ENCODE measurements at places on chromosomes 7 and 10.

GRCh38 chr7:15914611-15915010, 228.1 kb upstream of the MEOX2 start:
- no peak for DNase-seq

- no peak for DNase-seq
Measured at GRCh38 chr7:131233193-131233592, 94.5 kb upstream of the MKLN1 start.

GRCh38 chr10:62278441-62278910, 9.8 kb upstream of the RTKN2 start:
- peak; percentile 3 for DNase-seq

DNA sequence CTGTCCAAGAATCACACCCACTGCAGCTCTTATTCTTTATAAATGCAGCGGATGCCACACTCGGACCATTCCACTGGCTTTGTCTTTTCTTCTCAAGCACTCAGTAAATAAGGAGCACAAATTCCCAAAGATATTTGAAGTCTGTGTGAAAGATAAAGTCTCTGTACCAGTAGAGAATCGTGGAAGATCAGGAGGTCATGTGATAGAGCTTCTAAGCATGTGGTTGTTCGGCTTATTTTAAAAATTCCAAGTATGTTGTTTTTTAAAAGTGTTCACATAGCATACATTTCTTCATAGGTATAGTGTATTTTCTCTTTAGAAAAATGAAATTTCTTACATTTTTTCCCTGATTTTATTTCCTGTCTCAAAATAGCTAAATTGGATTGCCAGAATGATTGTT, 75.8 kb downstream of the NOC3L start:
- no peak for DNase-seq

DNA sequence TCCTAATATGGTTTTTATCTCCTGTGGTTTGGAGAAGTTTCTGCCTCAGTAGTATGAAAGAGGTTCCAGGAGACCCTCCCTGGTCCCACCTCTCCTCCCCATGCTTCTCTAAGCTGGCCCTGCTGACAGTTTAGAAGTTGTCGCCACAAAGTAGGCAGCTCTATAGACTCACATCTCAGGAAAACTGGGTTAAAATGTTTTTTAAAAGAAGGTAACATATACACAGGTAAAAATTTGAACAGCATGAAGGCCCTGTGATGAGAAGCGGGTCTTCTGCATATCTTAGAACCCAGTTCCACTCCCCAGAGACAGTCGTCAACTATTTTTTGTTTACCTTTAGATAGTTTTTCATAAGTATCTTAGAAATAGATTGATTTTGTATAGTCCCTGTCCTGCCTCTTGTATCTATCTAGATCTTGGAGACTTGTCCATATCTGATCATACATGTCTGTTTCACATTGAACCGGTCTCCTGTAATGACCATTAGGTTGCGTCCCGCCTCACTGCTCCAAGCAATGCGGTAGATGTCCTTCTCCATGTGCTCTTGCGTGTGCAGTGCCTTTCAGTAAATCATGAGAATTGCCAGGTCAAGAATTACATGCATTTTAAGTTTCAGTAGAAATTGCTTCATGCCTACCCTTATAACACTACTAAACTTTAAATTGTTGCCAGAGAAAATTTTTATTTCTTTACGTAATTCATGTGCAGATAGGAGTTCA, 2.2 kb downstream of the DUSP5 start:
- no peak for DNase-seq

- peak; percentile 31 for DNase-seq
Measured at GRCh38 chr10:11793762-11794479, 29.2 kb upstream of the PROSER2 start.

DNA sequence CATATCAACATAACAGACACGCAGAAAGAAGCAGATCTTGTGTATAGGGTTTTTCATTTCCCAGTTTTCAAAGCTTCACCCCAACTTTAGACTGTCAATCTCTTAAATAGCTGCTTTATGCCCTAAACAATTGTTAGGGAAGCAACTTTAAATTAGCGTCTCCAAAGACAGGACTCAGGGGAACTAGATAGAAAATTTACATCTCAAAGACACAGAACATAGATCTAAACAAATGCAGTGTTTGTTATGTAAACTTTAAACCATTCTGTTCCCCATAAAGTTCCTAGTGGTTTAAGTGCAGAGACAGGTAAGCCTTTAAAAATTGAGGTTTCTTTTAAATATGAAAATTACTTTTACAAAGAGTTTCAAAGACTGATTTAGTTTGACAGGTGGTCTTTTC, 379.2 kb upstream of the GHITM start:
- DNase-seq: no peak

GRCh38 chr7:57354195-57354594, 95.8 kb upstream of the ZNF716 start:
- no peak for DNase-seq

DNA sequence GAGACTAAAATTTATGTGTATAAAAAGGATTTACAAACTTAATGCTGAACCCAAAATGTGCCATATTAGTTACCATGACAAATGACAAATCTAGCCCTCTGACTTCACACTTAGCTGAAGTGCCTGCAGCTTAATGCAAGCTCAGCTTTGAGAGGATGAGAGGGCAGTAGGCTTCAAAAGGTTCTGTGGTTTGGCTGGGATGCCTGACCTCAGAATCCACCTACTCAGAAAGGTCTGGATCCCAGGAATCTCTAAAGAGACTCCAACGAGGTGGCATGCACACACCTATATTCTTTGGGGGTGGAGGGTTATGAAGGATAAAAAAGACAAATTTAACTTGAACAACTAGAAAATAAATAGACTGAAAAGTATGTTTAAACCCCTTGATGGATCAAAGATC, 213.4 kb downstream of the TAX1BP1 start:
- no peak for DNase-seq

DNA sequence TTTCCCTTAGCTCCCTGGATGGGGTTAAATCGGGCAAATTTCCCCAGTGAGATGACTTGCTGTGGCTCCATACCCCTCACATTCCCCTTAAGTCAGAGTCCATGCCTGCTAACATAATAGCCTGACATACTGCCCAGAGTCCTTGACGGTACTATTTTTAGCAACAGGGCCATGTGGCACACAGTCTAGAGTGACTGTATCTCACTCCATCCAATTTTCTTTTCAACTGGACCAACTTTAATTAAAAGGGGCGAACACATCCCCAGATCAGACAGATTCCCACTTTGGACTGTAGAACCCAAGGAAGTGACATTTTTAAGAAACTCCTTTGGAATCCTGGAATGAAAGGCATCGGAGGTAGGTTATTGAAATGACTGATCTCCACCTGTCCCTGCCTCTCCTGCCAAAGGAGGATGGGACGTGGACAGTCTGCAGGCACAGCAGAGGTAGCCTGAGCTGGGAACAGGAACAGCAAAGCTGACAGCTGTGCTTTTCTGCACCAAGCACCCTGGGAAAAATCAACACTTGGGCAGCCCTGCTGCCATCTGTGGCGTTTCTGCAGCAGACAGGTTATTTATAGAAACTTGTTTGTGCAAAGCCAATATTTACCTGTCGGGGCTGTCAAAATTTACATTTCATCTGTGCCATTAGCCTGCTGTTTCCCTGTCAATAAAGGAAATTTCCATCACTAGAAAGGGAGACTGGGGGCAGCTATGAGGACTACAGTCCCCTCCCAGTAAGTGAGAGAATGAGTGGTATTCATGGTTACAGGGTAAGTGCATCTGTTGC, 221.5 kb upstream of the AOAH start:
- DNase-seq: no peak

- DNase-seq: no peak
Measured at GRCh38 chr10:113693348-113693747, 13.6 kb downstream of the CASP7 start.

GRCh38 chr7:140229101-140229525, 52.3 kb upstream of the KDM7A start:
- no peak for DNase-seq

GRCh38 chr10:52031771-52032170, 282.3 kb upstream of the DKK1 start:
- no peak for DNase-seq

DNA sequence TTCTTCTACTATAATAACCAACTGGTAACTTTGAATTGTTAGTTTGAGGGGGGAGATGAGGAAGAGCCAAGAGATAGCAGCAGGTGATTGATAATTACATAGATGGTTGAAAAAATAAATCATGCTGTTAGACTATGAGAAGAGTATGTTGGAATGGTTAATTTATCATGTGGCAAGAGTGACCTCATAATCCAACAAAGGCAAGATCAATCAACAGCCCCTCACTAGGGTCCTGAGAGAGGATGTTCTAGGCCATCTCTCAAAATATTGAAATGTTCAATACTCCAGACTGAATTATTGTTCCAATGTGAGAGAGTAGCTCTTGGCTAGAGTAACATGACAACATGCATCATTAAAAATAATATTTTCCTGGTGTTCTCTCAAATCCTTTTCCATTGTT, 67.9 kb downstream of the ADD3 start:
- DNase-seq: no peak

- peak; percentile 73 for DNase-seq
Measured at GRCh38 chr7:151459726-151460473, 20.0 kb upstream of the CRYGN start.

GRCh38 chr7:6320791-6321190, 48.4 kb upstream of the CYTH3 start:
- DNase-seq: no peak

DNA sequence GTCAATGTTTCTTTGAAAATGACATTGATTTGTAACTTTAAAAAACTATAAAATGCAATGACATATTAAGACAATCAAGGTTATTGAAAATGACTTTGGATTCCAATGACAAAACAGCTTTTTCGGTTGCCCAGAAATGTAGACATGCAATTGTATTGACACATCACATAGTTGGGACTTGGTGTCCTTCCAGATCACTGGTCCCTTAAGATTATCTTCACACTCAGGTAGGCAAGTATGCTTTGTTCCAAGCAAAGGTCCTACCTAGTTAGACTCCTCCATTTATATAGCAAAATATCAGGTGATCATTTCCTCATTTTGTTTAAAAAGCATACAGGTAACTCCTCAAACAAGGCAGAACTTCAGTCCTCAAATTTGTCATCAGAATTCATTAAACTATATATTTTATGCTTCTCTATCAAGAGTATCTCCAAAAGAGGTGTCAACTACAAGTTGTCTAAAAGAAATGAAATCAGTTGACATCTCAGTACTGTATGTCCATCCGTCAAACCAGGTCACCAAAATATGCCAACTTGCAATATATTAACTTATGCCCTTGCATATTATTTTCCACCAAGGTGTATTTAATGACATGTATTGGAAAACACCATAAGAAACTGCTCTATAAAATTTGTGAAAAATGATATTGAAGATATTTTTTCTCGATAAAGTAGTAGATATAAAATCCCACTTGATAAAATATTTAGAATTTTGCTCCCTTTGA, 64.6 kb downstream of the TSPAN12 start:
- DNase-seq: no peak

GRCh38 chr7:5622286-5622685, 159.2 kb downstream of the RNF216 start:
- DNase-seq: no peak

DNA sequence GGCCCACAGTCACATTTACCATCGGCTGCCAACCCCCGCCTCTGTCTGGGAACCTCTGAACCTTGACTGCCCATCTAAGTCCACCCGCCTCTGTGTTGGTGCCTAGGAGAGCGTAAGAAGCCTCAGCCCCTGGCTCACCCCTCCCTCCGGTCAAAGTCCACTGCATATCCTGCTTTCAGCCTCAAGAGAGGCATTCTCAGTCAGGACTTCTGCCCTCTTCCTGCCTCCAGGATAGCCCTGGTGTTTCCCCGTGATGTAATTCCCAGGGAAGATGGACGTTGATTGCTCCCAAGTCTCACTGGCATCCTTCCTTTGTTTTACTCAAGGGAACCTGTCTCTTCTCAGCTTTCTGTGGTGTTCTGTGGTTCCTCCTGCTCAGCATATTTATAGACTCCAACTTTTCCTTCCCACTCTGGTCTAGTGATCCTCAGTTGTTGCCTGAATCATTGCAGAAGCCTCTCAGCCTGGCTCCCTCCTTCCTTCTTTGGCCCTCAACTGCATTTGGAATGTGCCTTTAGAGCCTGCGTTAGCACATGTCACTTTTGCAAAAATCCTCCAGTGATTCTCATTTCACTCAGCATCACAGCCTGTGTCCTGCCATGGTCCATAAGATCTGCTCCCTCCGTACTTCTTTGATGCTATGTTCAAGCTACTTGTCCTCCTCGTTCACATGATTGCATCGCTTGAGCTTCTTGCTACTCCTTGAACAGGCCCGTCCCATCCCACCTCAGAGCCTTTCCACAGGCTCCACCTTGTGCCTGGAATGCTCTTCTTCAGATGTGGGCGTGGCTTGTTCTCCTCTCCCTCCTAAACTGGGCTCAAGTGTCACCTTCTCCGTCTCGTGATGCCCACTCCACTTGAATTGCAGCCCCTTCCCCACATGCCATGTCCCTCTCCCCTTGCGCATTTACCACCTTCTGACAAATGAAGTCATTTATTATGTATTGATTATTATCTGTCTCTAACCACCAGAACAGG, 124.2 kb downstream of the PLPP4 start:
- no peak for DNase-seq

DNA sequence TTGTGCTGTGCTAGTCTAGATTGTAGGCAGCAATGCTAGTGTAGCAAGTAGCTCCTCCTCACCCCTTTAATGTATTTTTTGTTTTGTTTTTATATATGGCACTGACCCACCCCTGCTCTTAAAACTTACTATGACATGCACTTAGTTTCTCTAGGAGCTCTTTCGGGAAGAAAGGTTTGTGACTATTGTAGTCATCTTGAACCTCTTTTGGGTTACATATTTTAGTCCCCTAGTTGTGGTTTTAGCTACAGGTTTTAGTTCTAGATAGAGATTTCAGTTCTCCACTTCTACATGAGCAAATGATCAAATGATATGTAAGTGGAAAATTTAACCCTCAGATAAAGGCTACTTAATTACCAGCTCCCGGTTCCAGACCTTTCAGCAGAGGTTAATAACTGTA, 14.9 kb downstream of the MINPP1 start:
- no peak for DNase-seq

DNA sequence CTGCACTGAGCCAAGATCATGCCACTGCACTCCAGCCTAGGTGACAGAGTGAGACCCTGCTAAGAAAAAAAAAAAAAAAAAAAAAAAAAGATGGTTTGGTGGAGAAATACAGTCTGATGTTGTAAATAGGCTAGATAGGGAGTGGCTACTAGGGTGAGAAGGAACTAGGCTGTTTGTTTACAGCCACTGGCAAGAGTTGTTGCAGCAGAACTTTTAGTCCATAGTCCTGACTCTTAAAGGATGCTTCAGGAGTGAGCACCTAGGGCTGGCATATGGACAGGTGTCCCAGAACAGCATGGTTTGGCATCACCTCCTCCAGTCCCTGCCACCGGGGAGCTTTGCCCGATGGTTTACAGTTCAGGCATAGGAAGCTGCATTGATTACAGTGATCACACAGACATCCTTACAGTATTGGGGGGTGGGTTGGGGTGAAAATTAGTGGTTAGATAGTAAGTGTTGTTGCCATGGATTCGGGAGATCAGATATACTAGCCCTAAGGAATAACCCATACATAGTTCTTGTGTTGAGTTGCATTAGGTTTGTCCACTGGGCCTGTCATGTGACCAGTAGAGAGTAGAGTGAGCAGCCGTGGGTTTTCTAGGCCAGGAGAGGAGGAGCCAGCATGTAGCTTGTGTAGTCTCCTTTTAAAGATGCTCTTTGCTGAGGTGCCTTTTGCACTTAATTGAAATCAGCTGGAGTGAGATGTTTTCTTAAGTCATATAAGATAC, 35.9 kb downstream of the ZRANB1 start:
- no peak for DNase-seq
